T-helper 2 cell (primary cell): ENCODE measurements at places on chromosomes 3 and 15.

- DNase-seq, result peak; percentile 8
These were observed 27.9 kb upstream of the SCN10A start for GRCh38 chr3:38843898-38844297.

DNA sequence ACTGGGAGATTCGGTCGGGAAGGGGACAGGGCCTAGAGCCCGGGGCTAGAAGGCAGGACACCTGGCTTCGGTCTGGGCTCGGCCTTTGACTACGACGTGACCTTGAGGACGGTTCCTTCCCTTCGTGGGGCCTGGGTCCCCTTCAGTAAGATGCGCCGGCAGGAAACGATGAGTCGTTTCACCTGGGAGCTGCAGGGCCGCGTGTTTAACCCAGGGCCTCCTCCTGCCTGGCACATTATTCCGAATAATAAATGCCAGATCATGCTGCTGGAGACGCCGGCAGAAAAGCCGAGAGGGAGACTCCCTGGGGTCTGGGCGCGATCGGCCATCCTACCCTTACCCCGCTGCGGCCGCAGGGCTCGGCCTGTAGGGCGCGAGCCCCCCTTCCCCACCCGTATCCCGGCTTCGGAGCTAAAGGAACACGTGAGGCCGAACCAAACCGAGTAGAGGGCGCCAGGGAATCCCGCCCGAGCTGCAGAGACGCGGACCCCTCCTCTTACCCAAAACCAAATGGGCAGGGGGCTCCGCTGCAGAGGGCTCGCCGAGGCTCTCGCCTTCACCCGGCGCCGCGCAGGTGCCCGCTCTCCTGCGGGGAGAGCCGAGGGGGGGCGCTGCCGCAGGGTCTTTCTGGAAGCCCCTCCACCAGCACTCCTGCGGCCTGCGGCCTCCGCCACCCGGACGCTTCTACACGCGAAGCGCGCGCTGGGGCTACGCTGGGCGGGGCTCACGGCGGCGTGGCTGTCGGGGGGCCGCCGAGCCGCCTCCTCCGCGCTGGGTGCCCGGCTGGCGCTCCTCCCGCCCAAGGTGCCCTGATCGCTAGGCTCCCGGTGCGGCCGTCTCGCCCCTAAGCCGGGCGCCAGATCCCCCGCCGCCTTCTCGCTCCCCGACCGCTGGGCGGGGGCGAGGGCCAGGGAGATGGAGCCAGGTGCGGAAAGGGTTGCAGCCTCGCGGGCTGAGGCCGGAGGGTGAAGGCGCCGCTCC lies at the start of gene BDH1:
Gene BDH1, minus strand, starts transcription at position 688 of the 981 bp plus-strand sequence. CDS start 9,525 bp downstream, outside the sequence.
- DNase-seq, result peak; percentile 30

DNA sequence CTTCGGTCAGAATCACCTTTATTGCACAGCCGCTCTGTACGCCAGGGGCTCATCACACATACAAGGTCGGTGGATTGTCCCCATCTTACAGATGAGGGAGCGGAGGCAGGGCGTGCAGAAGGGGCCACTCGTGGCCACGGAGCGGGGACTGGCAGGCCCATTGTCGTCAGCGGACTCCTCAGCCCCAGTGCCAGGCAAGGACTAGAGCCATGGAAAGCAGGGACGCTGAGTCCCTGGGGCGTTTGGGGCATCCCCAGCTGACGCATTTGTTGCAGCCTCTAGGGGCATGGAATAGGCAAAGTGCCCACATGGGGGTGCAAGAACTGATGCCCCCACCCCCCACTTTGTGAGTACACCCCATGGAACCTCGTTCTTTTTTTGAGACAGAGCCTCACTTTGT lies 29.8 kb upstream of the FURIN start:
- DNase-seq, result no peak

DNA sequence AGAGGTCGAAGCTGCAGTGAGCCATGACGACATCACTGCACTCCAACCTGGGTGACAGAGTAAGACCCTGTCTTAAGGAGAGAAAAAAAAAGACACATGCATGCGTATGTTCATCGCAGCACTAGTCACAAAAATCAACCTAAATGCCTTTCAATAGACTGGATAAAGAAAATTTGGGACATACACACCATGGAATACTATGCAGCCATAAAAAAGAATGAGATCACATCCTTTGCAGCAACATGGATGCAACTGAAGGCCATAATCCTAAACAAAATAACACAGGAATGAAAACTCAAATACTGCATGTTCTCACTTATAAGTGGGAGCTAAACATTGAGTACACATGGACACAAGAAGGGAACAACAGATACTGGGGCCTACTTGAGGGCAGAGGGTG lies 53.1 kb downstream of the FSIP1 start:
- DNase-seq, result no peak

GRCh38 chr3:47590216-47590615 lies 11.6 kb upstream of the CSPG5 start:
- no peak for DNase-seq

DNA sequence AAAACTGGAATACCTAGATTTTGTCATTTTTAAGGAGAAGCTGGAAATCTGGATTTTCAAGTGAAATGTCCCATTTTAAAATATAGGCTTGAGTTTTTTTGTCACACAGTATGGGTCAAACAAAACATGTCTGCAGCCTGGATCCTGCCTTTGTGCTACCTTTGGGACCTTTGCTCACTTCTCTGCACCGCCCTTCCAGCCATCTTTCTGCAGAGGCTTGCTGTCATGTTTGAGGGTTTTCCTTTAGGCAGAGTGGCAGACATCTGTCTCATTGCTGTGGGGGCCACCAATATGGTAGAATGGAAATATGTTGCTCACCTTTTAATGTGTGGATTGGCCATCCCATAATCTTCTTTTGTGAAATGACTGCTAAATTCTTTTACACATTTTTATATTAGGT lies 136.3 kb downstream of the EEFSEC start:
- no peak for DNase-seq

DNA sequence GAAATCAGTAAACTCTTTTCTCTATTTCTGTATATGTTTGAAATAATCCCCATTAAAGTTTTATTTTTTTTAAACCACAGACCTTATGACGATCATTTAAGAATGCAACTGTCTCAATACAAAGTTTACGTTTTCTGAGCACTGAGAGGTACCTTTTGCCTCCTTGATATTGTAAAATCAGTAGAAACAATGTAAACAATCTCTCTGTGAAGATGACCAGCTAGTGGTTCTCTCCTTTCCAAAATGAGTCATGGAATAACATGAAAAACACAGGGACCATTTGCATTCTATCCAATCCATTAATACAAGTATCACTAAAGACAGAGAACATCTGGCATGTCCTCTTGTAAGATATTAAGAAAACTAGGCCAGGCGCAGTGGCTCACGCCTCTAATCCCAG lies 48.8 kb downstream of the RAD18 start:
- DNase-seq, result no peak

- no peak for DNase-seq
These were observed 22.8 kb downstream of the TRPC1 start for GRCh38 chr3:142746646-142747045.

- DNase-seq, result no peak
These were observed 461.1 kb upstream of the TBL1XR1 start for GRCh38 chr3:177658354-177658753.
